ENCODE measurements at places on chromosomes 1 and 21.
A peak's percentile ranks its signal among the peaks of the same experiment; 100 is the strongest.

DNA sequence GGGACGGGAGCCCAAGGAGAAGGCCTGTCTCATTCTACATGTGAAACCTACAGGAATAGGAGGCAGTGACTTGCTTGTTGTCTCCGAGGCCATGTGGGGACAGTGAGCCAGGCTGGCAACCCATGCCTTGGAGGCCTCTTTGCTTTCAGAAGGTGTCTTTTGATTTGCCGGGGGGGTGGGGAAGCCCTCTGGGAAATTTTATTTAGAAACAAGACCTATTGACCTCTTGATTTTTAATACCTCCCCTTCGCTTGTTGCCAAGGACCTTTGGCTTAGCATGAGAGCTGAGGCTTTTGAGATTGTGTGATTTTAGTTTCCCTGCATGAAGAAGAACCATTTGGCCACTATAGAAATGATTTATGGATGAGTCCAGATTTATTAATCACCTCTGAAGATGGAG lies 4.1 kb downstream of the ARMH1 start:
- no peak for DNase-seq

DNA sequence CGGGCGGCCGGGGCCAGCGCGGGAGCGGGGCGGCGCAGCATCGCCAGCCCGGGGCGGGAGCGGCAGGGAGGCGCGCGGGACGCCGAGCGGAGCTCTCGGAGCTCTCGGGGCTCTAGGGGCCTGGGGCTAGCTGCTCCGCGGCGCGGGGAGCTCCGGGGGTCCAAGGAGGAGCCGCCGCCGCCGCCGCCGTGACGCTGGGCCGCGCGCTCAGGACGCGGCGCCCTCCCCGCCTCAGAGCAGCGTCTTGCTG lies 147 bp downstream of the CLSTN1 start:
- DNase-seq: no peak

GRCh38 chr1:187605736-187606135 lies 777.0 kb downstream of the PLA2G4A start:
- no peak for DNase-seq

GRCh38 chr21:36723371-36723881 lies 24.5 kb downstream of the SIM2 start:
- no peak for DNase-seq

DNA sequence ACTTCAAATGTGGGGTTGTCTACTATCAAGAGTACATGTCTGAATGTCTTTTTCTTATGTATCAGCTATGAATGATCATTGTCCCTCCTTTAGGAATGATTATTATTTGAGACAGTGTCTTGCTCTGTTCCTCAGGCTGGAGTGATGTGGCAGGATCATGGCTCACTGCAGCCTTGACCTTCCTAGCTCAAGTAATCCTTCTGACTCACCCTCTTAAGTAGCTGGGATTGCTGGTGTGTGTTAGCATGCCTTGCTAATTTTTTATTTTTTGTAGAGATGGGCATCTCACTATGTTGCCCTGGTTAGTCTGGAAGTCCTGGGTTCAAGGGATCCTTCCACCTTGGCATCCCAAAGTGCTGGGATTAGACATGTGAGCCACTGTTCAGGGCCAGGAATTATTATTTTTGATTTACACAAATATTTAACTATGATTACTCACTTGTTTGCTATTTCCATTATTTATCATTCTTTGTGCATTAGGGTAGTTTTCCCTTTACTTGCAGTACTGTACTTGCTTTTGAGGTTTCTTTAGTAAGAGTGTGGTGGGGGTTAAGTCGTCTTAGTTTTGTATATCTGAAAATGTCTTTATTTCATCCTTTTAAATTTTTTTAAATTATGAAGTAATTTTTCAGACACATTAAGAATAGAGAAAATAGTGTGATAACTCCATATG lies 12.8 kb downstream of the S100A7 start:
- no peak for DNase-seq

GRCh38 chr1:36486439-36487335 lies 4.0 kb upstream of the CSF3R start:
- no peak for DNase-seq

DNA sequence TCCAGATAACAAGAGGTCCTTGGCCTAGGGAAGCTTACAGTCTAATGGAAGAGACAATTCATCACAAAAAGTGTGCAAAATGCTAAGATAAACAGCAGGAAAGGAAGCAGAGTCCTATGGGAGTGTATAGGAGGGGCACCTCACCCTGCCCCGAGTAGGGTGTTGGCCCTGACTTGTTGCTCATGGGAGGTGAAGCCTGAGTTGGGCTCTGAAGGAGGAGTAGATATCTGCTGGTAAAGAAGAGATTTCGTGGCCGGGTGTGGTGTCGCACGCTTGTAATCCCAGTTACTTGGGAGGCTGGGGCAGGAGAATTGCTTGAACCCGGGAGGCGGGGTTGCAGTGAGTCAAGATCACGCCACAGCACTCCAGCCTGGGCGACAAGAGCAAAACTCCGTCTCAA lies 18.6 kb upstream of the GPR37L1 start:
- no peak for DNase-seq

DNA sequence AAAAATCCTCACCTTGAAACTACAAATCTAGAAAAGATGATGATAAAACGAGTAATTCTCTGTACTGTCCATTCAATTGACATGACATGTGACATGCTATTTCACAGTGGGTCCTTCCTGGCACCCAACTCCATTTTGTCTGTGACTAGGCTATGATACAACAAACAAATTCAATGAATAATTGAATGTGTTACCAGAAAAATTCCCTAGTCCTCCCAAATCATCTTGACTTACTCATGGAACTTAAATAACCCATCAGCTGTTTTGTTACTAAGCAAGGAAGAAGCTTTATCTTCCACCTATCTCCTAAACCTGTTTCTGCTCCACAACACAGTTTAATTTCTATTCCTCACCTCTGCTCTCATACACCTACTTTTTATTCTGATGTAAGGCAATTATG lies 30.4 kb downstream of the B3GALNT2 start:
- no peak for DNase-seq

DNA sequence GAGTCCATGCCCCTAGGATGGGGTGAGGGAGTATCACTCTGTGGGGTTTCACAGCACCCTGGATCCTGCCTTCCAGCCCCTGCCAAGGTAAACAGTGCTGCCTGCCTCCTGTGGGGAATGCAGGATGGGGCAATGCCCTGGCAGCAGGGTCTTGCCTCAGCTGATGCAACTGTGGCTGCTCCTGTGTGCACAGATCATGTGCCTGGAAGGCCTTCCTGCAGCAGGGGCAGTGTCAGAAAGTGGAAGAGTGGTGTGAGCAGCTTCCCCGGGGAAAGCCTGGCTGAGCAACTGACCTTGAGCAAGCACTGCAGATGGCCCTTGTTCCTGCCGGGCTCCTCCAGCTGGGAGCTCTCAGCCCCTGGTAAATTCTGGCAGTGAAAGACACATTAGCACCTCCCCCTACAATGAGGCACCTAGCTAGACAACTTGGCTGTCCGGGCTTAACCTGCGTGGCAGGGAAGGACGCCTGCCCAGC lies 9.9 kb downstream of the TOR3A start:
- DNase-seq: no peak

- no peak for DNase-seq
These were observed 1.1 kb downstream of the S100A1 start for GRCh38 chr1:153629343-153629665.

GRCh38 chr1:227415115-227415790 lies 97.0 kb upstream of the CDC42BPA start:
- DNase-seq: no peak

DNA sequence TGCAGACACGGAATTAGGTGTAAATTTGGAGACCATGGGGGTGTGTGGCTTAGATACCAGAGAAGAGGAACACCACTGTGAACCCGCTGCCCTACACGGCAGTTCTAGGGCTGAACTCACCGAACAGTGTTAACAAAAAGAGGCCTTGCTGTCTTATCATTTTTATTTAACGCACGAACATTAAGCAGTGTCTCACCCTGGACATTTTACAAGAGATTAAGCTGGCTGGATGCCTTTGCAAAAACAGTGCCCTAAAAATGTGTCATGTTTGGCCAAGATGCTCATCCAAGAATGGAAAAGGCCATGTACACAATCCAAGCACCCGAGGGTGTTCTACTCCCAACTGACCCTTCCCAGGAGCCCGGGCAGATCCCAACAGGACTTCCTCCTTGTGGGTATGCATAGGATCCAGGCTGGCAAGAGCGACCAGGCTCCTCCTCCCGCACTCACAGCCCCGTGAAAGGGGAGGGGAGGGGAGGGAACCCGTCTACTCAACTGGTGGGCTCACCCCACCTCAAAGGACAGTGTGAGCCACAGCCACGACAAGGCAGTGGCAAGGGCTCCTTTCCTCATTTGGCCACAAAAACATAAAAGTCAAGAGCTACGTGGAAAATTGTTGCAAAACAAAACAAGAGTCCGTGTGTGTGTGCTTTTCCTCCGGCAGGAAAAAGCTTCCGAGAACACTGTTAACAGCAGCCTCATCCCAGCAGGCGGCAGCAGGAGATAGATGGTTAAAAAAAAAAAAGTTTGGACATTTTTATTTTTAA lies 20.3 kb downstream of the C2CD2 start:
- no peak for DNase-seq

DNA sequence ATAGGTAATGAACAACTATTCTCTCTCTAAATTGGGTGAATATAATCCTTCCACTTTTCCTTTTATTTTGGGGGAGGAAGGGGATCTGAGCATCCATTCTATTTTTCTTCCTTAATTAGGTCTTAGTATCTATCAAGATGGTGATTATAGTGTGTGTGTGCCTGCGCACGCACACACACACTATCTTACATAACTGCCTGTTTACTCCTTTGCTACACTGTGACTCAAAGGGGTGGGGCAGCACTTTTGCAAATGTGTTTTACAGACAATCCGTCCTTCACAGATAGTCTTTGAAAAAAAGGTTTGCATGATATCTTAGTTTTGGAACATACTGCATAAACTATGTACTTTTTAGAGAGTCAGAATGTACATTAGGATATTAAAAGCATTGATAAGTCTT lies 191.5 kb downstream of the SDCCAG8 start:
- DNase-seq: no peak

GRCh38 chr1:38094711-38095290 lies 48.2 kb upstream of the POU3F1 start:
- no peak for DNase-seq

DNA sequence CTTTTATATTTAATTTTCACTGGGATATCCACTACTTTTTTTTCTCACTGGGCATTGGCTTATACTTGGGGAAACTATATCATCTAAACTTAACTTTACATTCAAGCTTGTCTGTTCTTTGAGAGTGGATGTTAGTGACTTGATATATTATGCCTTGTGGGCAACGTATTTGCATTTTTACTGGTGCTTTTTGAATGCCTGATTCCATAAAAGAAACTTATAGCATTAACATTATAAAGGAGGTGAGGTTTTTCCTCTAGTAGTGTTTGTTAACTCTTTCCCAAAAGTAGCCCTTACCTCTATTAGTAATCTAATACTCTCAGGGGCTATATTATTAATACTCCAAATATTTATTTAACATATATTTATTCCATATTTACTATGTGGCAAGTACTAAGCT lies 416.5 kb downstream of the PLA2G4A start:
- no peak for DNase-seq

GRCh38 chr1:192860478-192861185 lies 51.8 kb downstream of the RGS2 start:
- DNase-seq: no peak

- DNase-seq: no peak
These were observed 28.8 kb upstream of the PTGFRN start for GRCh38 chr1:116880917-116881316.

GRCh38 chr1:63408331-63408730 lies 40.9 kb downstream of the ALG6 start:
- no peak for DNase-seq

DNA sequence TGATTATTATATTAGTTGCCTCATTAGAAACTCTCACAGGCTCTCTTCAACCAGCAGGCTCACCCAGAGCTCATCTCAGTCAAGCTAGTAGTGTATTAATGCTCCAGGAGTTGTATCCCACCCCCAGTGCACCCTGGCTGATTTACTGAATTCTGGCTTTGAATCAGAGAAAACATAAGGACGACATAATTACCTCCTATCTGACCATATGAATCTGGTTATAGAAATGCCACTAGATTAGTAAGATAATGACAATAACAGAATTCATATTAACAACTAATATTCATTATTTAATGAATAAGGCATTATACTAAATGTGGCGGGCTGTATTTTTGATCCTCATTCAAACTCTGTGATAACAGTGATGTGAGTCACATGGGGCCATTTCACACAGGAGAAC lies 1066.7 kb downstream of the TTLL7 start:
- DNase-seq: no peak

GRCh38 chr21:45306453-45306831 lies 18.7 kb upstream of the POFUT2 start:
- no peak for DNase-seq

DNA sequence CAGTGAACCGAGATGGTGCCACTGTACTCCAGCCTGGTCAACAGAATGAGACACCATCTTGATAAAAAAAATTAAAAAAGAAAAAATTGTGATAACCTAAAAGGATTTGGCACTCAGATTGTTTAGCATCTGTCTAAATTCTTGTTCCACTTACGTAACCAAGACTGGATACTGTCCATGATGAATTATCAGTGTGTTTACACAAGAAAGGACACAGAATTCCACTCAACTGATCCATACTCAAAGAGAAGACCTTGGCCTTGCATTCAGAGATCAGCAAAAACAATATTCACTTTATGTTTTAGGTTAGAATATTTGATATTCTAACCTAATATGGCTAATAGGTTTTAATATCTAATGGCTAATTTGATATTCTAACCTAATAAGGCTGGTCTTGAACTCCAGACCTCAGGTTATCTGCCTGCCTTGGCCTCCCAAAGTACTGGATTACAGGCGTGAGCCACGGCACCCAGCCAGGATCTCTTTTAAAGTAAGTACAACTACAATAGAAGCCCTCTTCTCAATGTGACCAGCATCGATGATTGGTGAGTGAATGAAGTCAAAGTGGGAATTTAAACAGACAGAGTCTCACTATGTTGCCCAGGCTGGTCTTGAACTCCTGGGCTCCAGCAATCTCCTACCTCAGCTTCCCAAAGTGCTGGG lies 43.1 kb upstream of the COX20 start:
- DNase-seq: no peak

GRCh38 chr1:19287436-19288185 lies 959 bp downstream of the AKR7A3 start:
- no peak for DNase-seq

GRCh38 chr1:161676441-161676840 lies 13.5 kb downstream of the FCGR2B start:
- DNase-seq: no peak

GRCh38 chr1:193176113-193176512 lies 10.3 kb downstream of the B3GALT2 start:
- DNase-seq: no peak

- no peak for DNase-seq
These were observed 2.6 kb upstream of the TNFRSF8 start for GRCh38 chr1:12060500-12060899.

- no peak for DNase-seq
These were observed 105.4 kb downstream of the CENPF start for GRCh38 chr1:214708321-214708955.

GRCh38 chr1:94954263-94955220 lies 27.6 kb upstream of the CNN3 start:
- no peak for DNase-seq

GRCh38 chr1:115671176-115671934 lies 29.6 kb downstream of the VANGL1 start:
- DNase-seq: no peak

- DNase-seq: no peak
These were observed 60.0 kb upstream of the TRAPPC10 start for GRCh38 chr21:43951911-43952703.

- DNase-seq: peak; percentile 98
These were observed 131.6 kb downstream of the RRAGC start for GRCh38 chr1:38727684-38728584.
